ENCODE measurements at places on chromosomes 4 and X. TPM values are rescaled to one million over a fixed set of nuclear protein-coding genes. Genes with fewer than 3 reads are reported as not detected.
A peak's percentile ranks its signal among the peaks of the same experiment; 100 is the strongest.

GRCh38 chrX:46707274-46707965 is 51.5 kb downstream of the SLC9A7 start:
- DNase-seq: no peak

- no peak for DNase-seq
Measured at GRCh38 chr4:22802876-22803275, 110.1 kb downstream of the GBA3 start.

BANK1 gene
- 2.3 TPM for polyA plus RNA-seq

GAGE13 gene
- not detected for polyA plus RNA-seq

RRH gene
- 0.56 TPM for polyA plus RNA-seq

GRCh38 chr4:82017680-82018079 is 356.1 kb downstream of the HNRNPD start:
- DNase-seq: no peak

DNA sequence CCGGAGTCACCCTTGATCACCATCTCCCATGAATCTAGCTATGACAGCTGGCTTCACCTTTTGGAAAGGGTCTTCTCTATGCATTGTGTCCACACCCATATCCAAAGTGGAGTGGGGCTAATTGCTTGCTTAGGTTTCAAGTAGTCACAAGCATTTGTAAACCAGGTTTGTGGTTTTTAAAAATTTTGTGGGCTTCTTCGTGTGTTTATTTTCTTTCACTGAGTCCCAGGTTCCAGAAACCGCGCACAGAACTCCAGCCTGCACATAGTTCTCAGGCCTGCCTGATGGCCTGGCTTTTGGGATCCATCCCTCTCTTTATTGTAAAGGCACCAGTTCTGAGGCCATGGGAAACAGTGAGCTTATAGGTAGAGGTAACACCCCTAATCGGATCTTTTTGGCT is 70.2 kb upstream of the TLR3 start:
- no peak for DNase-seq

DNA sequence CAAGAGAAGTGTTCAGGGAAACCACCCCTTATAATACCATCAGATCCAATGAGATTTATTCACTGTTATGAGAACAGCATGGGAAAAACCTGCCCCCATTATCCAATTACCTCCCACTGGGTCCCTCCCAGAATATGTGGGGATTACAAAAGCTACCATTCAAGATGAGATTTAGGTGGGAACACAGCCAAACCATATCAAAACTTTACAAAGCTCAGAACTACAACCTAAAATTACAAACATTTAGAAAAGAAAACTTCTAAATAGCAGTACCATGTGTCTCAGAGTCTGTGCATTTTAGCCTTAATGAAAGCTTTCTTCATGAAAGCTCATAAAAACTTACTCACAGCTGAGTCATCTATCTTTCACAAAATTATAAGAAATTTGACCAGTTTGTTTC is 1442.8 kb upstream of the PCDH7 start:
- no peak for DNase-seq

DNA sequence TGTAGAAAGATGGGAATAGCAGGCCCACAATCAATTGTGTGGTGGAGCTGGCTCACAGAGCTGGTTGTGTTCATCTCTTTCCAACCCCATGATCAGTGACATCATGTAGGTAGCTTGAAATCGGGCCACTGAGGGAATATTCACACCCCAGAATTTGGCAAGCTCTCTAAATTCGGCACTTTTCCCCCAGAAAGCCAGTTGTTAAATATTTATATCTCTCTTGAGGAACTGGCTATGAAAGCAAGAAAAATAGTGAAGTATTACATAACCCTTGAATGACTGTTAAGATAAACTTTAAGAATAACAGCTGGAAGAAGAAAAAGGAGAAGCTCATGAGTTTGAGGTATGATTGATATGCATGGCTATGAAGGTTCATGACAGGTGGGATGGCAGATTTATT is 38.9 kb downstream of the GPRIN3 start:
- no peak for DNase-seq

- no peak for DNase-seq
Measured at GRCh38 chr4:99669084-99669483, 11.5 kb upstream of the C4orf54 start.

DNA sequence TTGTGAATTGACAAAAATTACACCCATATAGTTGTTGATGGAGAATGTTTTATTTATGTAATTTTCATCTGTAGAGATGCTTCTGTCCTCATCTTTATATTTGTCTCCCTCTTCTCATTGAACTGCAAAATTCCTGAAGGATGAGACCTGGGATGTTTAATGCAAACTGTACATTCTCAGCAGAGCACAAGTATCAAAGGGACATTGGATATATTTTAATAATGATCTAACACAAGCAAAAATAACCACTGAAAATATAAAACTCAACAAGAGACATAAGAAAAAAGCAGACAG is 28.6 kb downstream of the UGDH start:
- DNase-seq: no peak

ARHGEF38 gene
- 5.0 TPM for polyA plus RNA-seq

DNA sequence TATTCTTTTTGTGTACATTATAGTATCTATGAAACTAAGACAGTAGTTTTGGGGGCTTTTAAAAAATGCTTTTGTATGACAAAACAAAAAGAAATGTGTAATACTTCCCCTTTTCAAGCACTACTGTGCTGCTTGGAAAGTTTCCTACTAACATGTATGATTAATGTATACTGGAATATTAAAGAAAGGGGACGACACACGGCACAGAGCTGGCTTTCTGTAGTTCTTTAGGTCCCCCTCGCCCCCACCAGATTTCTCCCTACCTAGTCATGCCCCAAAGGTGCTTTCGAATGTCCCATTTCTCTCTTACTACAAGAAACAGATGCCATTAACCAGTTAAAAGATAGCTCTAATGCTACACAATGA is 1.6 kb upstream of the AP1S2 start:
- DNase-seq: no peak

DNA sequence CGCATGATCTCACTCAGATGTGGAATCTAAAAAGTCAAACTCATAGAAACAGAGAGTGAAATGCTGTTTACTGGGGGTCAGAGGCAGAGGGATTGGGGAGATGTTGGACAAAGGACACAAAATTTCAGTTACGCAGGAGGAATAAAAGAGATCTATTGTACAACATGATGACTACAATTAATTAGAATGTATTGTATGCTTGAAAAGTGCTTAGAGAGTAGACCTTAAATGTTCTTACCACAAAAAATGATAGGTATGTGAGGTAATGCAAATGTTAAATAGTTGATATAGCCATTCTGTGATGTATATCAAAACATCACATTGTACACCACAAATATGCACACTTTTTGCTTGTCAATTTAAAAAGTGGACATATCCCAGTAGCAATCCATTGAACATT is 36.1 kb upstream of the PHKA2 start:
- no peak for DNase-seq

HPSE gene
- polyA plus RNA-seq: 1.6 TPM

DNA sequence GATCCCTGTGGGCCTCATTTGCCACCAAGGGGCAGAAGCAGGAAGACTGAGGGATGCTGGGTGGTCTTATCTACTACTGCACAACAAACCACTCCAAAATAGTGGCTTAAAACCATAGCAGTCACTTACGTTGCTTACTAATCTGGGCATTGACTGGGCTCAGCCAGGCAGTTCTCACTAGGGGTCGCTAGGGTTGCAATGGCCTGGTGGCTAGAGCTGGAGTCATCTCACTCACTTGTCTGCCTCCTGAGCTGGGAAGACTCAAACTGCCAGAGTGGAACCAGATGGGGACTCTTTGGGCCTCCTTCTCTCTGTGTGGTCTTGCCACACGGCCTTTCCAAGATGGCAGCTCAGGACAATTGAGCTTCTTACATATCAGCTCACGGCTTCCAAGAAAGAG is 216.3 kb upstream of the BCOR start:
- DNase-seq: no peak

DNA sequence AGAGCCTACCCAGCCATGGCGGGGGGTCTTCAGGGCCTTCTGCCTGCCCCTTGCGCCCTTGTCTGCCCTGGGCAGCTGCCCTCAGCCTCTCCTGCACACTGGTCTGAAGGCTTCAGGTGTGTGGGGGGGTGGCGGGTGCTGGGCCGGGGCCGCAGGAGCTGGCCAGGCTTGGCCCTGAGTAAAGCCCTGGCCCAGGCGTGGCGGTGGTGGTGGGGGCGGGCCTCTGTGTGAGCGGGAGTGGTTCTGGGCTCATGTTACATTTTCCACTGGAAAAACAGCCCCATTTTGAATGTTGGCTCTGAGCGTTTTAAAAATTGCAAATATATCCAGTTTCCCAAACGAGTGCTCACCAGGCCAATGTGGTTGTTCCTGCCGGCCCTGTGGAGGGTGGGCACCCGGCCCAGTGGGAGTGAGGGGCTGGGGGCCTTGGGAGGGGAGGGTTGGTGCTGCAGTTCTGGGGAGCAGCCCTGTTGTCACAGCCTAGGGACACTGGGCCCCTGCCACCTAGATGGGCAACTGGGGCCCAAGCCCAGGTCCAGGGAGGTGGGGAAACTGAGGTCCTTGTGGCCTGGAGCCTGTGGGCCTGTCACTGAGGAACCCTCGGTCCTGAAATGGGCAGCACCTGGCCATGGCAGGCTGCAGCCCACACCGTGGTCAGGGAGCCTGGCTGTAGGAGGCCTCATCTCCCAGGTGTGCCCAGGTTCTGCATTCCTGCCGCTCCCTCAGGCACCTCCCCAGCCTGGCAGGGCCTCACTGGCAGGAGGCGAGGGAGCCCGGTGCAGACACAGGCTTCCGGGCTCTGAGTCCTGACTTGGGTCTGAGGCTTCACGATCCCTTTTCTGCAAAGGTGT is 28.3 kb downstream of the FGFRL1 start:
- DNase-seq: peak; percentile 65

FDCSP gene
- not detected for polyA plus RNA-seq

- DNase-seq: no peak
Measured at GRCh38 chr4:188778905-188779304, 639.7 kb downstream of the TRIML1 start.

GRCh38 chrX:40733706-40734105 is 1.6 kb downstream of the MED14 start:
- no peak for DNase-seq

DNA sequence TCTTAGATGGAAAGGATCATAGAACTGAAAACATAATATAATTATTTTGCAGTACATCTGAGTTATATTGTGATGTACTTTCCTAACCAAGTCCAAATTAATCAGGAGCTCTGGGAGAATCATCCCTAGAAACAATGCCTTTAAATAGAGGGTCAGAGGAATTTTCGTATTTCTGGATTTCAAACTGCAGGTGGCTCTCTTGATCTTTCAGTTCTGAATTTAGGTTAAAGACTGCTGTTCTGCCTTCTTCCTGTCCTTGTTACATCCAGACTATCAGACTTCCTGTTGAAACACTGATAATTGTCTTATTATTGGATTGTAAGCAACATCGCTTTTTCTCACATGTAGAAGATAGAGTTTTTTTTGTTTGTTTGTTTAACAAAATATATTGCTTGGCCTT is 142.7 kb downstream of the RPA4 start:
- DNase-seq: no peak

PROM1 gene
- polyA plus RNA-seq: 37.1 TPM

DNA sequence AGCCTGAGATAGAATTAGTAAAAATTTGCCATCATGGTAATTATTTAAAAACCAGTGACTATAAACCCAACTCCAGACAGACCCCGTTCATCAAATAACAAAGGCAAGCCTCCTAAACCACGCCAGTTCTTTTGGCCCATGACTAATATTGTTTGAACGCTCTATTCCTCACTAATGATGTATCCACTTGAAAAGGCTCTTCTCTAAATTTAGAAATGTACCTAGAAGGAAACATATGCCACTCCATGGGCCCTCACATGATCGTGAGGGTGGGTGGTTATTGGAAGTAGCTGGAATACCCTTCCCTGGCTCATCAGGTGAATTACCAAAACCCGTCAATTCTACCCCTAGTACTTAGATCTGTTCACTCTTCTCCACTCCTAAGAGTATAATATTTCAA is 249.2 kb downstream of the COL25A1 start:
- no peak for DNase-seq

SMIM10 gene
- polyA plus RNA-seq: 7.0 TPM
